ENCODE measurements at places on chromosomes 2 and 18.
A peak's percentile ranks its signal among the peaks of the same experiment; 100 is the strongest.

GRCh38 chr2:134123332-134123731, 130.5 kb upstream of the MGAT5 start:
- no peak for DNase-seq

GRCh38 chr2:240948905-240949790, 43.0 kb downstream of the CROCC2 start:
- no peak for DNase-seq

DNA sequence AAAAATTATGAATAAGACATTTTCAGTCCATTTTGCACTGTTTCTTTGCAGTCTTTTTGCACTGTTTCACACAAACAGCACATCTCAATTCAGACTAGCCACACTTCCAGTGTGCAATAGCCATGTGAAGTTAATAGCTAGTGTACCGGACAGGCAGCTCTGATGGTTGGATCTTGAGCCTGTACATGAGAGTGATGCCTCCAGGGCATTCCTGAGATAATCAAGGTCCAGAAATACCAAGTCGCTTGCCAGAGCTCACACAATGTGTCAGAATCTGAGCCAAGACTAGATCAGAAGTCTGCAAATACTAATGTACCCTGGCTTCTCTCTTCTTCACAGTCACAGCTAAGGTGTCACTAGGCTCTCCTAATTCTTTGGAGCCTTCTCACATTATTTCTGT, 180.2 kb downstream of the OSR1 start:
- DNase-seq = no peak

GRCh38 chr18:69636529-69637301, 236.0 kb downstream of the DOK6 start:
- peak; percentile 19 for DNase-seq

GRCh38 chr2:105895990-105896764, 151.5 kb downstream of the NCK2 start:
- no peak for DNase-seq

DNA sequence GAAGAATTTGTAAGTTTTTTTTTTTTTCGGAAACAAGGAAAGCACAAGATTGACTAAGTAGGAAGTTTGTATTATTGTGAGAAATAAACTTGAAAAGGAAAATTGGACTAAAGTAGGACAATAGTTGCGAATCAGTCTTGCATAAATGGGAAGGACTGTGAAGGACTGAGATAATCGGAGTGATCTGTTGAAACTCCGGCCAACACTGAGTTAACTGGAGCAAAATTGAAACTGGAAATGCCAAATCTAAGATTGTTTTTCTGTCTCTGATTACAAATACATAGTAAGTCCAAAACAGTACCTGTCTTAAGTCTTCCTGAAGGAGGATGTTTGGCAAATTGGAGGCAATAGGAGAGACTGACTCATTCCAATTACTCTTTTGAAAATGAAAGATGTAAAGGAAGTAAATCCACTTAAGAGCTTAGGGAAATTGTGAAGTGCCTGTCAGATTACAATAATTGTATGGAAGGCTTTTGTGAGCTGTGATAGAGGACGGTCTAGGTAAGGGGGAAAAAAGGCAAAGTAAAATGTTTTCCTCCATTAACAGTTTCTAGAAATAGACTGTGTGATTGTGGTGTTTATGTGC, 204.9 kb upstream of the CYRIA start:
- no peak for DNase-seq

- no peak for DNase-seq
Measured at GRCh38 chr2:43759195-43759594, 14.6 kb upstream of the DYNC2LI1 start.

- no peak for DNase-seq
Measured at GRCh38 chr2:196099916-196100315, 31.3 kb upstream of the DNAH7 start.

GRCh38 chr18:45383228-45383627, 232.0 kb upstream of the SLC14A2 start:
- no peak for DNase-seq

DNA sequence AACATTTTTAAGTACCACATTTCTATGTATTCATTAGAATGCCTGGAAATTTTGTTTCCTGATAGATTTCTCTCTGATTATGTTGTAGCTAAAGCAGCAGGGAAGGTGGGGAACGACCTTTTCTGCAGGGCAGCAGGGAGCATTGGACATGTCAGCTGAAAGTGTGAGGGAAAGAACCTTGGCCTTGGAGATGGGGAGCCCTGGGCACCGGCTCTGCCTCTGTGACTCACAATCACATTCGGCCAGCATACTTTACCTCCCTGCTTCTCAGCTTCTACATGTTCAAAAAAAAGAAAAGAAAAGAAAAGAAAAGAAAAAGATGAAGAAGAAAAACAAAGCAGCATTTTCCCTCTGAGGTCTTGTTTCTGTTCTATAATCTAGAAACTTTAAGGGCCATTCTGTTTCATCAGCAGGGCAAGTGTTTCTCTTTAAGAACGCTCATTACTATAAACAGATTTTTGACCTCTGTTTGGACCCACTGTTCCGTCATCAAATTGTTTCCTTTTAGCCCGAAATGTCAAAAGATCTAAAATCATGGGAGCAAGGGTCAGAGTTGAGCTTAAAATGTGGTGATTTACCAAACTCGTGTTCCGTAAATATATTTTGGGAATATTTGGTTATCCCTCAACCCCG, 27.9 kb downstream of the SETBP1 start:
- DNase-seq = no peak

GRCh38 chr2:237057893-237058300, 27.8 kb upstream of the COPS8 start:
- DNase-seq = no peak

DNA sequence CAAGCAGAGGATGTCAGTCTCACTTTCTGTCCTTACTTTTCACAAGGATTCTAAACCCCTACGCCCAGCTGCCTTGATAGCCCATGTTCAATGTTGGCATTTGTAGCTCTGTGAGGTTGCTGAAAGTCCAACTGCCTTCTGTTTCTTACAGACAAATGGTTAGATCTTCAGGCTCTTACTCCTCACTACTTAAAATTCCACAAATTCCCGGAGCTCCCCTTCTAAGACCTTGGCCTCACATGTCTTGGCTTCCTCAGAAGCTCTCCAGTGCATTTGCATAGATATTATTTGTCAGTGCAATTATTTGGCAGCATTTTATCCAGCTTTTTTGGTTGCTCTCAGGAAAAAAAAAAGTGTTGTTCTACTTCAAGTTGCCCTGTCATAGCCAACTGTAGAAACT, 453.7 kb upstream of the CELF4 start:
- DNase-seq = no peak

- no peak for DNase-seq
Measured at GRCh38 chr2:146561996-146562395, 1282.8 kb upstream of the ACVR2A start.

DNA sequence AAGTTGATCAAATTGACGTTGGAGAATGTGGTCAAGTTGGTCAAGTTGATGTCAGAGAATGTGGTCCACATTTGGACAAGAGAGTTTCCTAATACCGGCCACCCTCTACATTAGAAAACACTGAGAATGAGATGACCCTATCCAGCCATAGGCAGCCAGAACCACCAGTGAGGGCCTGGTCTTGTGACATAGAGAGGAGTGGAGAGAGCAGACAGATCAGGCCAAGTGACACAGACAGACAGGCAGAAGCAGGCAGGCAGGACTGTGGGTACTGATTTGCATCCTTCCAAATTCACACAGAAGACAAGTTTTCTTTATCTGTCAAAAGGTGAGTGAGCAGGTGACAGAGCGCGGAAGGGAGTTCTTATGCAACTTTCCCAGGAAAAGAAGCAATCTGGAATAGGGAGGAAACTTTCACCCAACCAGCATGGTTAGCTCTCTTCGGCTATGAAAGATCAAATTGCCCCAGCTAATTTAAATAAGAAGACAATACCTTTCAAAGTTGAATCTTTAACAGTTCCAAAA, 109.1 kb upstream of the PID1 start:
- DNase-seq = no peak

DNA sequence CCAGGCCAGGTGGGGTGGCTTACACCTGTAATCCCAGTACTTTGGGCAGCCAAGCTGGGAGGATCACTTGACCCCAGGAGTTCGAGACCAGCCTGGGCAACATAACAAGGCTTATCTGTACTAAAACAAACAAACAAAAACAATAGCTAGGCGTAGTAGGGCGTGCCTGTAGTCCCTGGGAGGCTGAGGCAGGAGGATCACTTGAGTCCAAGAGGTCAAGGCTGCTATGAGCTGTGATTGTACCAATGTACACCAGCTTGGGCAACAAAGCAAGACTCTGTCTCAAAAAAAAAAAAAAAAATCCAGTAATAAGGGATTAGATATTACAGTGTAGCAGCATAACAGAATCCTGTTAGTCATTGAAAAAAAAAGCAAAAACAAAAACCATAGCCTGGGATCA, 223.2 kb upstream of the FOSL2 start:
- DNase-seq = no peak

DNA sequence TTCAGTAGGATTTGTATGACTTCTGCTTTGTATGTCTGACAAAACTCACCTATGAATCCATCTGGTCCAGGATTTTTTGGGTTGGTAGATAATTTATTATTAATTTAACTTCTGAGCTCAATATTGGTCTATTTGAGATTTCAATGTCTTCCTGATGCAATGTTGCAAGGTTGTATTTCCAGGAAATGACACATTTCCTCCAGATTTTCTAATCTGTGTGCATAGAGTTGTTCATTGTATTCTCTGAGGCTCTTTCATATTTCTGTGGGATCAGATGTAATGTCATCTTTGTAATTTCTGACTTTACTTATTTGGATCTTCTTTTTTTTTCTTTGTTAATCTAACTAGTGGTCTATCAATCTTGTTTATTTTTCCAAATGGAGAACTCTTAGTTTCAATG, 584.7 kb upstream of the SETBP1 start:
- DNase-seq = no peak

DNA sequence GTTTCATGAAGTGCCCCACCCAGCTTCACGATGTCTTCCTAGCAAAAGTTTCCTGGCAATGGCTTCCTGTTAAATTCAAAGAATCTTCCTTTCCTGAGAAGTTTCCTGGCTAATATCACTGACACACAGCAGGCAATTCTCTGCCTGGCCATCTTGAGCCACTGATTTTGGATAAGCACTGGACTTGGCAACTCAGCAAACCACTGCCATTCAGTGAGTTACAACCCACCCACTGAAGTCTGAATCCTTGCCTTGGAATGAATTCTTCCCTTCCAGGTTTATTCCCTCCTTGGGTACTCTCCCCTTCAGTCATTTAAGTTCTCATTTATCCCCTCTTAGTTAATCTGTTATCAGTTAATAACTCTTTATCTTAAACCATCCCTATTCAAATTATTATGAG, 426.0 kb downstream of the MBD2 start:
- DNase-seq = no peak

- DNase-seq = no peak
Measured at GRCh38 chr18:64966667-64967066, 784.1 kb upstream of the CDH7 start.

DNA sequence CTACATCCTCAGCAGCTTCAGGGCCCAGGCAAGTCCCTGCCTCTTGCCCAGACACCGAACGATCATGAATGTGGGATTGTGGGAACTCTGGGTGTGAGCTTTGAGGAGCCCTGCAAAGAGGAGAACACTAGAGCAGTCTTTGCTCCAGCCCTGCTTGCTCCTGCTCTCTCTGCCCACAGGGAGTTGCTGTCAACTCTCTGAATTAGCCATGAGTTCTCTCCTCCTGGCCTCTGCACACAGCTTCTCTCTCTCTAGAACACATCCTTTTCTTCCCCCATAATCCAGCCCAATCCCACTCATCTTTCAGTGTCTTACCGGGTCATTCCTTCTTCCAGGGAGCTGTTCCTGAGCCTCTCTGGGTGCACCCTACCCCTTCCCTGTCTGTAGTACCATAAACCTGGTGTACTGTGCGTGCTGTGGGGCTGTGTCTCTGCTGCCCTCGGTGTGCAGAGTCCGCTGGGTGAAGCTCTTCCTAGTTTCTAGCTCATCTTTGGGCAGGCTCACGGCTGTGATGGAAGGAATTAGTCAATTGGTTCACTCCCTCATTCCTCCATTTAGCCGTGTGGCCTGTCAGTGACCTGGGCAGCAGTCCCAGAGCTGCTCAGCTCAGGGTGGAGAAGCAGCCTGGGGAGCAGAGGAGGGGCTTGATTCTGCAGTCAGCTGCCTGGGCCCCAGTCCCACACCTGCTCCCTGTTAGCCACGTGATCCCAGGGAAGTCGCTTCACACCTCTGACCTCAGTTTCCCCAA, 132.9 kb upstream of the HDAC4 start:
- no peak for DNase-seq

GRCh38 chr2:23944527-23944926, 4.3 kb downstream of the UBXN2A start:
- DNase-seq = no peak

DNA sequence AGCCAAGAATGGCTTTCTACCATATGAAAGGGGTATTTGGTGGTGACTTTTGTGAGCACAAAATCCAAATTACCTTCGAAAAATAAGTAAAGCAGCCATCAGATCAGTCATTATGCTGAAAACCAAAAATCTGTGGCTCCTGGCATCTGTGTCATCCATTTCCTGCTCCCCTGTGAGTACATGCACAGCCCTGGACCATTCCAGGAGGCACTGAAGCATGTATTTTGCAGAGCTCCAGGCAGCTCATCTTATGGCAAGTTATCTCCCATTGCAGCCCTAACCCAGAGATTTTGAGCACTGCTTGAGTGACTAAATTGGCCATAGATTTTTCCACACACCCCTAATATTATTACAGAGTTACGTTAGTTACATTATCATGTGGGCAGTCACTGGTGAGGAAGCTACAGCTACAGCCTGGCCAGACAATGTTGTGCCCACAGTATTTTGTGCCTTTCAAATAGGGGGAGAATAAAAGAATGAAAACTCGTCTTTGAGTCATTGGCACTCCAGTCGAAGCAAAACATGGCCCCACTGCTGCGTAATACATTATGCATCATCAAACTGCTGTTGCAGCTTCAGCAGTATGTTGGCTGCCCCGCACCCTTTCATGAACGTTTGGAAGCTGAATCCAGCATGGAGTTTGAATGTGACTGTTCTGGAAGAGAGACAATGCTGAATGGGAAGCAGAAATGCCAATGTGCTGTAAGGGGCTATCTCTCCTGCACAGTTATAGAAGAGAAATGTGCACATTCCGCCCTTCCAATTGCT, 702.2 kb downstream of the RNF144A start:
- DNase-seq = no peak

- DNase-seq = no peak
Measured at GRCh38 chr2:145748927-145749326, 1229.0 kb upstream of the ZEB2 start.

DNA sequence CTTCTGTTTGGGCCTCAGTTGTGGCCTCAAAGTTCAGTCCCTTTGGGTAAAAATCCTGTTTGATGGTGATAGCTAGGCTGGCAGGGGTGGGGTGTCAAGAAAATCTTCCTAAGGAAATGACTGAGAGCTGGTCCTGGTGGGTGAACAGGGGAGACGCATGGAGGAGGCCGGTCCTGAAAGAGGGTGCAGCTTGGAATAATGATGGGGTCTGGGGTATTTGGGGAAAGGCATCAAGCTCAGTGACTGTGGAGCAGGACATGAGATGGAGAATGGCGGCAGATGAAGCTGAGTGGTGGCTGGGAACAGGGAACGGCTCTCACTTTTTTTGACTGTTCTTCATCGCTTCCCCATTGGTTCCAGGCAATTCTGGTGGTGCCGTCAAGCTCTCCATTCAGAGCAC, 140.7 kb upstream of the PKDCC start:
- DNase-seq = no peak
